ENCODE measurements at places on chromosomes 2 and 18.
A peak's percentile ranks its signal among the peaks of the same experiment; 100 is the strongest.

GRCh38 chr2:237956402-237956736 lies 10.4 kb upstream of the UBE2F start:
- DNase-seq, result no peak

DNA sequence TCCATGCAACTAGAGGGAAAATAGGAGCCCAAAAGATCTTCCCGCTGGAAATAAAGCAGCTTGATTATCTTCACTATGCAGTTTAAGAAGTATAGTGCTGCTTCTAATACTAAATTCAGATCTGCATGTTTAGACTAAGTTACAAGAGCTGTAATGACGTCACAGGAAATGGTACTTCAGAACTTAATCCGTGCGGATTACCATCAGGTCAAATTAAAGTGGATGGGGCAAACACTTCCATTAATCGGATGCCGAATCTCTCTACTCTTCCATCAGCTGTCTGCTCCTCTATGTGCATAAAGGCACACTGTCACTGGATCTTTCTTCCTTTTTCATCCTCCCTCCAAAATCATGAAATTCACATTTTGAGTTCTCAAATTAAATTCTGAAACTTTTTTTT lies 52.6 kb downstream of the TRAPPC12 start:
- no peak for DNase-seq

DNA sequence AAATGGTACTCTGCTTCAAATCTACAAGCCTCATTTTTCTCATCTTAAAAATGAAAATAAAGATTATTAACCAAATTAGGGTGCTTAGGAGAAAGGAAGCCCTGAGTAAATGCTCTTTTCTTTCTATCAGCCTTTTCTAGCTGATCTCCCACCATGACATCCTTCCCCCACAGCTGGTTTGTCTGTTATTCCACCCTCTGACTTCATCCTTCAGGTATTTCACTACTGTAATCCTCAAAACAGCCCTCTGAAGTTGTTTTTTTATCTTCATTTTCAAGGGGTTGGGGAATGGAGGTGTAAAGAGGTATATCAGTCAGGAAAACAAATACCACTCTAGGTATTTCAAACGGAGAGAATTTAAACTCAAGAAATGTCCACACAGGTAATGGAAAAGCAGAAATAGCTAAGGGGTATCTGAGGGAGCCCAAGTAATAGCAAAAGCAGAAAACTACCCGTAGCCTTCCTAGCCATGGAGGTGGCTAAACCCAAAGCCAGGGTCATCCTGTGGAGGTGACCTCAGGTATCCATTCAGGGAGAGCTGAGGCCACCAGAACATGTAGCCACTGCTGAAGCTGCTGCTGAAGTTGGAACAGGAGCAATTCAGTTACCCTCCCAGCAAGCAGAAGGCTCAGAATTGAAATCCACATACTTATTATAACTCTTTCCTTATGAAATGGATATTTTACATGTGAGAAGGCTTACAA lies 990.9 kb upstream of the ACVR2A start:
- DNase-seq, result no peak

GRCh38 chr2:148582679-148583511 lies 61.7 kb upstream of the EPC2 start:
- no peak for DNase-seq

- DNase-seq, result no peak
Observed at GRCh38 chr2:227782804-227783203, 30.8 kb upstream of the CCL20 start.

DNA sequence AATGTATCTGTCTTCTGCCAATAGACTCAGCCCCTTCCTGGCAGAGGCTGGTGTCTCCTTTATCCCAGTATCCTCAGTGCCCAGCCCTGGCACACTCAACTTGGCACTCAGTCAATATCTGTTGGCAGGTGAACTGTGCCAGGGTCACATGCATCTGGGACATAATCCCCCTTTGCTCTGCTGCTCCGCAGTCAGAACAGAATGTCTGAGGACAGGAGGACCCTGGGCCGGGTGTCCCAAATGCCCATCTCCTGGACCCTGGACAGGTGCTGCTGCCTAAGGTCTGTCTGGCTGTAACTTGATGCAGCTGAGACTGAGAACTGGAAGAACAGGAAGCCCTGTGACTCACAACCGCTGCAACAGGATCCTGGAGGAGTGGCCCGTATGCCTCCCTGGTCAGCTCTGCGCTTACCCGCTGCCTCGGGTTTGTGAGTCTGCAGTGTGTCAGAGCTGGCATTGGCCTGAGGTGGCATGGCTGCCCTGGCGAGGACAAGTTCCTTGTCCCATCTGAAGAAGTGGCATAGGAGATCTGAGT lies 11.4 kb downstream of the HK2 start:
- peak; percentile 38 for DNase-seq

DNA sequence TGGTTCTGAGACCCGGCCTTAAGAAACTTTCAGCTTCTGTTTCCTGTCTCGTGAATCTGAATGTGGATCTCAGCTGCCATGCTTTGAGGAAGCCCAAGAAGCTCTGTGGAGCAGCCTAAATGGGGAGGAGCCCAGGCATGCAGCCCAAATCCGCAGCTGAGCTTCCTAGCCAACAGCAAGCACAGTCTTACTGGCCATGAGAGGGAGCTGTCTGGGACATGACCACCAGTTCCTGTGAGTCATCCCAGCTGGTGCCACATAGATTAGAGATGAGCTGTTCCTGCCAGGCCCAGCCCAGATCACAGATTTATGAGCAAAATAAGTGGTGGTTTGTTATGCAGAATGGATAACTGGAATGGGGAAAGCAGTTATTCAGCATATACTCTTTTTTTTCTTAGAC lies 224.4 kb upstream of the APCDD1 start:
- DNase-seq, result no peak

Data from CD4-positive, alpha-beta T cell treated with Interleukin-12 subunit alpha and Interleukin-12 subunit beta, for 1 hour (primary cell).